ENCODE measurements at places on chromosomes 5 and 9. TPM values are rescaled to one million over a fixed set of nuclear protein-coding genes. Genes with fewer than 3 reads are reported as not detected.

The SPINK7 gene
- total RNA-seq: not detected

The PCYOX1L gene
- total RNA-seq: 1.5 TPM

The ZFP2 gene
- 0.75 TPM for total RNA-seq

The DNAJC21 gene
- total RNA-seq: 30.5 TPM

The ANAPC2 gene
- total RNA-seq: 24.1 TPM

The SLC6A19 gene
- total RNA-seq: not detected

The PLAC8L1 gene
- total RNA-seq: not detected

The CTSL gene
- total RNA-seq: 97.8 TPM

The CCL28 gene
- not detected for total RNA-seq

The ZFP37 gene
- 3.3 TPM for total RNA-seq

The NRG2 gene
- 12.8 TPM for total RNA-seq

The SV2C gene
- not detected for total RNA-seq

The GABRP gene
- total RNA-seq: 0.43 TPM

Measured in ascending aorta (tissue), 2 donors.